ENCODE measurements at places on chromosomes 6 and 20. TPM values are rescaled to one million over a fixed set of nuclear protein-coding genes. Genes with fewer than 3 reads are reported as not detected.
A peak's percentile ranks its signal among the peaks of the same experiment; 100 is the strongest.

- DNase-seq, result no peak
Observed at GRCh38 chr6:113050979-113051378, 703.8 kb downstream of the RFPL4B start.

SERINC1 gene
- 138 TPM for total RNA-seq

DNA sequence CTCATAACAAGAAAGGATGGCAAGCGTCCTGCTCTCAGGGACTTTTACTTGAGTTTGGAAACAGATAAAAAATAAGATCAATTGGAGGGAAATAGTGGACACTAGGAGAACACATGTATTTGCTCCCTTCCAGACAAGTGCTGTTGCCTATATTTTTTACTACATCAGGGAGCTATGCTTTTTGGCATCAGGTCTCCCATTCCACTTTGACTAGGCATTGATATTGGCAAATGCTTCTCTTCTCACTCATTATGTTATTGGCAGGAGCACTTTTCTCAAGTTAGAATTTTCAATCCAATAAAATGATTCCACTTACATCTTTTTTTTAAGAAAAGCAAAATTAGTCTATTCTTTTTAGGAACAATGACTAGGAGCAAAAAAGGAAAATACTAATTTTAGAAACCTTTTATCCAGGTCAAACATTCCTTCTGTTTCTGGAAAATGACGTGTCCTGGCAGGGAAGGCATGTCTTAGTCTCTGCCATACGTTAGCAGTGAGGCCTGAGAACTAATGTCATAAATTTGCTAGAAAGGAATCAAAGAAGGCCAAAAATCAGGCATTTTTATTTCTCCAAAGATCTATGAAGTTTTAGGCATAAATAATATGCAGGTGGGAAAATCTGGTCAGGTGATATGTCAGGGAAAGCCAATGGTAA is 21.4 kb downstream of the BCAS1 start:
- DNase-seq, result no peak

GRCh38 chr6:169965239-169965638 is 213.8 kb downstream of the ERMARD start:
- no peak for DNase-seq

GRCh38 chr6:139904568-139904967 is 530.1 kb upstream of the CITED2 start:
- DNase-seq, result no peak

SLC35F1 gene
- total RNA-seq, result not detected

GRCh38 chr6:67971812-67972211 is 663.3 kb upstream of the ADGRB3 start:
- DNase-seq, result no peak

FOXF2 gene
- total RNA-seq, result not detected

SLC25A27 gene
- total RNA-seq, result 2.6 TPM

GRCh38 chr6:54291146-54291545 is 17.1 kb upstream of the TINAG start:
- peak; percentile 44 for DNase-seq

DNA sequence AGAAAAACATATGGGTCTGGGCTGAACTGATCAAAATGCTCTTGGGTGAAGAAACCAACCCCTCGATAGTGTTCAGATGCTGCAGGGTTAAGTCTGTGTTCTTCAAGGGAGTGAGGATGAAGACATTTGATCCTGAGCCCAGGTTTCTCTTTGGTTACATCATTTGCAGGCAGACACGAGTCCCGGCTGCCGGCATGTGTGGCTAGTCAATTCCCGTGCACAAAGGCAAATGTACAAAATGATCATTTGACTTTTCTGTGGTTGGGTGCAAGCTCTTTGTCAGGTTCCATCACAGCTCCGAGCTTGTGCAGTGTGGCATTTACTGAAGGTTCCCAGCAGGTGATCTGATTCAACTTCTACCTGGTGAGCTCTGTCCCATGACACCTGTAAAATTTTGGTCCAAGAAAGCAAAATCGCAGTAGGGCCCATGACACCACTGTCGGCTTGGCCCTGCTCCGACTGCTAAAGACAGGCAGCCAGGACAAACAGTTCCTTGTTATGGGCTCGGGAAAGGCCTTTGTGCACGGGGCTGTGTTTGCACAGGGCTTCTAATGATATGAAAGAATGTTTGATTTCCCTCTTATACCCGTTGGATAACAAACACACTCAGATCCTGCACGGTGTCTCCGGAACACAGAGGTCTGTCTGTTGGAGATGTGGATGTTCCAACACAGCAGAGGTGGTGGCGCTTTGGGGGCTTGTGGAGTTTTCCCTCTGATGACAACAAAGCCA is 46.9 kb downstream of the GJA10 start:
- DNase-seq, result no peak

TRIM10 gene
- total RNA-seq, result not detected

GRCh38 chr6:7262746-7263518 is 50.1 kb downstream of the SSR1 start:
- no peak for DNase-seq

DNA sequence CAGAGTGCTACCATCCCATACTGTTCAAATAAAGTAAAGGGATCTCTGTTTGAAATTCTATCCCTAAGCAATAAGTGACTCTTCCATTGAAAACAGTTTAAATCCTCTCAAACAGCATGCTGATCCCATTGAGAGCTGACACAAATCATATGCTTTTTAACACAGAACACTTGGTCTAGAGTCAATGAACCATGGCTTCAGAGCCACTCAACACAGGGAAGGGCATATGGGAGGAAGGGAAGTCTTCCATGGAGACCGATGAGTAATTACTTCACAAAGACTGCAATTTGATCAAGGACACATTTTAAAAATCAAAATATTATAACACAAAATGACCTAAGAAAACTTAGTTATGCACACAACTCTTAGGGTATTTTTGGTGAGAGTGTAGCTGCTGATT is 1073.0 kb upstream of the MAP3K7 start:
- DNase-seq, result no peak

DNA sequence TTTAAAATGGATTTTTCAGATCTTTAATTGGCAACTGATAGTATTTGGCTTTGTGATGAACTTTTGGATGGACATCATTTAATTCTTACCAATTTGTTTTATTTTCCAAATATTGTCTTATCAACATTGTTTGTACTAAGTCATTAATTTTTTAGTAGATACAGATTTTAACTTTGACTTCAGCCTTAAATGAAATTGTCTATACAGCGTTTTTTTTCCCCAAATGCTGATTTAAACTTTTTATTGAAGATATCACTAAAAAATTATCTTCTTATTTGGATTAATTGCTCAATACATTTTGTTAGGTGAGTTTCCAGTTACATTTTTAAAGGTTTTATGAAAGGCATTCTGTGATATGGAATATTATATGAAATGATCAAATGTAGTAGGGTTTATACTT is 123.6 kb upstream of the MMS22L start:
- DNase-seq, result no peak

RAD21L1 gene
- not detected for total RNA-seq

DNA sequence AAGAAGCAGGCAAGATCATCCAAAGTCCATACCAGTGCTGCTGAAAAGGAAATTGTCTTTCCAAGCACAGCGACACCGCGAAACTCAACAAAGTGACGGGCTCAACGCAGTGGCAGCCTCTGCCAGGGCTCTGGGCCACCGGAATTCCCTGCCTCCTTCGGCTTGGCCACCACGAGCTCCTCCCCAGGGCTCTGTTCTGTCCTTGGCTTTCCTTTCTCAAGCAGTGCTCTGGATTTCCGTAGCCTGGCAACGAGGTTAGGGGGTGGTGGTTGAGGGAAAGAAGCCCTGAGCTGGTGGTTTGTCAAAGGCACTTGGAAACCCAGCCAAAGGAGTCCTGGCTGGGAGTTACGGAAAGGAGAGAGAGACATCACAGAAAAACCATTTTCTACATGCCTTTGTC is 31.2 kb downstream of the PRR18 start:
- no peak for DNase-seq

DNA sequence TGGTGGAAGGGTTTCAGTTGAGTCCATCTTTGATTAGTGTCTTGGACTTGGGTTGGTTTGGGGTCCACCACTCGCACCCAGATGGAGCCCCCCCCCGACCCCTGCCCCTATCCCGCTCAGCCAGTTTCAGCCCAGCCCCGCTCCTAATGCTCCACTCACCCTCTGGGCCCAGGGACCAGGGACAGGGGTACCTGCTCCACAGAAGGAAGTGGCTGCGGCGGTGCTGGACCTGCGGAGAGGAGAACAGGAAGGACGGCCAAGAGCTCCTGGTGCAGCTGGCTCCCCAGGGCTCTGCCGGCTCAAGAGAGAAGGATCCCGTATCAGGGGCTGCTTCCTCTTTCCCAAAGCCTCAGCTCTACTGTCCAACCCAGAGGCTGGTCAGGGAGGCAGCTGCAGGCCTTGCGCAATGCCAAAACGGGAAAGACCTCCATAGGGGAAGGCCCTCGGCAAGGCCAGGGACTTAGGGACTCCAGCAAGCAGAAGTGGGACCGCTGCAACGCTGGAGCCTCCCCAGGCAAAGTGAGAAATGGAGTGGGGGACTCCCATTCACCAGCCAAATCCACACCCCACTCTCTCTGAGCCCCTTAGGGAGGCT is at the start of gene SIGLEC1:
TSS of gene SIGLEC1 (minus strand) at position 322 of the 595 bp plus-strand sequence. CDS start 5,472 bp downstream, outside the sequence.
- DNase-seq, result no peak

MBOAT1 gene
- total RNA-seq, result 2.9 TPM

DNA sequence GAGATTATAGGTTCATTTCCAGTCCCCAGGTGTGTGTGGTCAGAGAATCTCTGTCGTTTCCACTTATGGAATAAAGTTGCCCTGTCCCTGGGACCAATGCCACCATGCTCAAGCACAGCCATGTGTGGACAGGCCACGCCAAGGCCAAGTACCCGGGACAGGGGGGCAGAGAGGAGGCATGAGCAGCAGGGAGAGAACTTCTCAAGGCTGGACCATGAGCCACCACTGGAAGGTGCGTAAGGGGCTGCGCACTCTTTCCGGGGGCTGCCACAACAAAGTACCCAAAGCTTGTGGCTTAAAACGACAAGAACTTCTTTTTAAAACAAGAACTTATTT is 209.2 kb upstream of the KCNQ5 start:
- no peak for DNase-seq

GRCh38 chr6:2563635-2564034 is 187.1 kb downstream of the MYLK4 start:
- DNase-seq, result no peak

DNA sequence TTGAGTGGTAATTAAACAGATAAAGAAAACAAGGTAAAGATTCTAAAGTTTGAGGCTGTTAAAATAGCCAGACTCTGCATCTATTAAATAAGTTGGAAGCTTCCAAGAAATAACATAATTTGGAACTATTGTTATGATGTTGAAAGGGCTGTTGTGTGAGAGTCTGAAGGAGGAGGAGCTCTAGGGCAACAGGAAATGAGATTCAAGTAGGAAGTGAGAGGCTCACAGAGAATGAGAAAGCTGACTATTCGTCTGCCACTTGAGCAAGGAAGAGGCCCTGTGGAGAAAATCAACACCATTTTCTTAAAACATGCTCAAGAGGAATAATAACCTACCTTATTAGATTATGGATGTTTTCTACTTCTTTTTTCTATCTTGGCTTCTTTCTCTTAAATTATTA is 185.2 kb downstream of the SLC24A3 start:
- no peak for DNase-seq

CLIC5 gene
- total RNA-seq, result 0.05 TPM

- DNase-seq, result no peak
Observed at GRCh38 chr6:149336609-149336928, 19.1 kb downstream of the TAB2 start.

EFCAB8 gene
- not detected for total RNA-seq

BHLHE23 gene
- not detected for total RNA-seq

- no peak for DNase-seq
Observed at GRCh38 chr20:41179961-41180360, 42.6 kb downstream of the PLCG1 start.

GRCh38 chr6:137723273-137724017 is 143.6 kb upstream of the TNFAIP3 start:
- no peak for DNase-seq

DNA sequence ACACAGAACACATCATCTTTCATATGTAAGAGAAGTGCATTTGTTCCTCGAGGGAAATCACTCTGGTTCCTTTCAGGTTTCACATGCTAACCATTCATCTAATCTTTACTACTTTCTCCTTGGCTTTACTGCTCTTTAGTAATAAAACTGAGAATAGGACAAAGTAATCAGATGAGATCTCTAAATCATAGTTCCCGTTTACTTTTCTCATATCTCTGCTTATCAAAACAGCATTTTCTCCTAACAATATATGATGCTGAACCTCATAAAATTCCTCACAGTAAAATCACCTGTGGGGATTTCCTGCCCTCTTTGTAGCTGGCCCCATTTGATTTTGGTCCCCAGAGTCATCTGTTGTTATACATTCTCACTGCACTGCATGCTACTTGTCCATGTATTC is 100.2 kb downstream of the RALGAPA2 start:
- no peak for DNase-seq

GRCh38 chr6:6331393-6331792 is 10.9 kb upstream of the F13A1 start:
- no peak for DNase-seq

- DNase-seq, result no peak
Observed at GRCh38 chr6:30194797-30195690, 18.2 kb downstream of the TRIM26 start.

DNA sequence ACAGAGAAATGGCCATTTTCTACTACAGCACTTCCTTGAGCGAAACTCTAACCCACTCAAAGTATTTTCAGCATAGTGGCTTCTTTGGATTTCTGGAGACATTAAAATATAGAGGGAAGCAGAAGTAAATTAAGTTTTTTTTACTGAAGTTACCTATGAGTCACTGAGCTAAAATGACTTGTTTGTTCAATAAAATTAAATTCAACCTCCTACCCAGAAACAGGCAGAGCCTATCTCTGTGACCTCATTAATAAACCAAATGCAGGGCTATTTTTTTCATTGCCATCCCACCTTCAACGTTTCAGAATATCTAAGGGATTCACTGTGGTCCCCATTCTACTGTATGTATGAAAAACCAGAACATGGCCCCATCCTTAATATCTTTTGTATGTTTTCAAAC is 133.0 kb downstream of the MTFR2 start:
- no peak for DNase-seq

DNA sequence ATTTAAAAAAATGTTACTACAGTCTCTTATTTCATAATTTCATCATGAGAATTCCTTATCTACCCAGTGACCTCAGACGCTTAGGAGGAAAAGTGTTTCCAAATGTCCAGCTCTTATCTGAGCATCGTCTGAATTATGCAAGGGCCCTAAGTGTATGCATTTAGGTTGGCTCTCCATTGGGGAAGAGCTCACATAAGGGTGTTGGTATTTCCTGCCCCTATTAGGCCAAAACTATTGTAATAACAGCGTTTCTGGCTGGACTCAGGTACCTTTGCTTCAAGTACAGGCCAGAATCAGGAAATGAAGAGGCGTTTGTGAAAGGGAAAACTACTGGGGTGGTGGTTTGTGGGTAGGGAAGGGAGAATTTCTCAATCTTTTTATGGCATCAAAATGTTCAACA is 40.4 kb upstream of the SGK1 start:
- DNase-seq, result no peak

DNA sequence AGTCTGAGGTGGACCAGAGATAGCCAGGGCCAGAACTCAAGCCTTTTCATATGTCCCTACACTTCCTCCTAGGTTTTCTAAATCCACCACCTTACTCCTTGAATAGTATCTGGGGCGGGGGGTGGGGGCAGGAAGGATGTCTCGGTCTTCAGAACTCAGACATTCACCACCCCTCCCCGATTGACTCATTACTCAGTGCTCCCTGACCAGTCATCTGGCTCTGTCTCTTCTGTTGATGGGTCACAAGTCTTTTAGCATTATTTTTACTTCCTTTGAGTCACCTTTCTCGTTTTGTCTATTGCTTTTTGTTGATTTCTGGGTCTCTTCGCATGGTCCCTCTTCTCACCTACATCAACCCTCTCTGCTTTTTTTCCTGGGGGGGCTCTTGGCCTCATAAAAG is 23.3 kb downstream of the NOX3 start:
- DNase-seq, result no peak
